Lower lobe of right lung (tissue), 2 donors: ENCODE measurements at places on chromosomes 7 and 10. TPM values are rescaled to one million over a fixed set of nuclear protein-coding genes. Genes with fewer than 3 reads are reported as not detected.

ACTL6B gene
- total RNA-seq = not detected

REEP3 gene
- total RNA-seq = 50.9 TPM

ADRA2A gene
- total RNA-seq = 3.8 TPM

DNA sequence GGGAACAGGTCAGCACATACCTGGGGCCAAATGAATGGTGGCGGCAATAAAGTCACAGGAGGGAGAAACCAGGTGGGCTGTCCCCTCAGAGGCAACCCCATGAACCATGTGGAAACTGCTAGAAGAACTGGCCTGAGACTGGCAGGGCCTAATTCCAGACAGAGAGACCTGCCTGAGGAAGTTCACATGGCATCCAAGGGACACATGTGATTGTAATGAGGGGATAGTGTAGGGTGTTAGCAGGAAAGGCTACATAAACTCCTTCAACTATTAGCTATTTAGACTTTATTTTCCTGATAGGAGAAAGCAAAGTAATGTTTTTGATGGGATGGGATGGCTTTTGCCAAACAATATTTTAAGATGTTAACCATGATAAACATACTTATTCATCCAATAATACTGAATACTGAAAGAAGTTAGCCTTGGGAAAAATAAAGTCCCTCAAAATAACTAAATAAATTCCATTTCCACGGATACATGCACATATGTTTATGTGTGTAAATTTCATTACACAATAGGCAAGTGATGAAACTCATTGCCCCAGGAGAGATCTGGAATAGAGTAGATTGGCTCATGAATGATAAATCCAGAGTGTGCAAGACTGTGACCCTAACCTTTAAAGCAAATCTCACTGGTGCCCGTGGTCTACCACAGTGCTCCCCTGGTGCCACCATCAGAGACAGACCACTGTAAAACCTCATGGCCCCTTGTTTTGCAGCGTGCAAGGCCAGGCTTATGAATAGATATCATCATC, 137.0 kb downstream of the NRF1 start:
- H3K36me3 ChIP-seq = peaks cover 49% of the 10 kb centered on the region
- no peaks in the 10 kb centered on the region for H3K4me1 ChIP-seq
- no peak for DNase-seq
- no peak overlapping the region for H3K27ac ChIP-seq

DNA sequence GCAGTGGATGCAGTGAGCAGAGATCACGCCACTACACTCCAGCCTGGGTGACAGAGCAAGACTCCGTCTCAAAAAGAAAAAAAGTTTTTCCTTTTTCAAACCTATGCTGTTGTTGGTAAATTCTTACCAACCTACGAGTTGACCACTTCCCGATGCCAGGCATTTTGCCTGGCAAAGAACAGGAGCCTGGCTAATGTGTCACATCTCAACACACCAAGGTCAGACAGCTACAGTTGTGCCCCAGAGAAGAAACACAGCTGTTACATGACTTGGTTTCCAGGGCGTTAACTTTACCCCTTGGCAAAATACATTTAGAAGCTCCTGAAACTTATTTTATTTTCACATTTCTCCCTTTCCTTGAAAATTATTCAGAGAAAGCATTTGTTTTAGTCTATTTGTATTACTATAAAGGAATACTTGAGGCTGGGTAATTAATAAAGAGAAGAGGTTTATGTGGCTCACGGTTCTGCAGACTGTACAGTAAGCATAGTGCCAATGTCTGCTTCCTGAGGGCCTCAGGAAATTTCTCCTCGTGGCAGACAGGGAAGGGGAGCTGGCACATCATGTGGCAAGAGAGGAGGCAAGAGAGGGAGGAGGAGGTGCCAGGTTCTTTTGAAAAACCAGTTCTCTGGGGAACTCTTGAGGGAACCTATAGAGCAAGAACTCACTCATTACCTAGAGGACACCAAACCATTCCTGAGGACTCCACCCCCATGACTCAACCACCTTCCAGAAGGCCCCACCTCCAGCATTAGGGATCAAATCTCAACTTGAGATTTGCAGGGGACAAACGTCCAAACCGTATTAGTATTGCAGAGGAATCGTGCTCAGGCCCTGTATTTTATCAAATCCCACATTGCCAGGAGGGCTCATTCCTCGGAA, 83.3 kb downstream of the PAXIP1 start:
- no peak overlapping the region for H3K4me3 ChIP-seq
- H3K27ac ChIP-seq = no peak overlapping the region
- no peaks in the 10 kb centered on the region for H3K36me3 ChIP-seq
- no peaks in the 10 kb centered on the region for H3K4me1 ChIP-seq

DNA sequence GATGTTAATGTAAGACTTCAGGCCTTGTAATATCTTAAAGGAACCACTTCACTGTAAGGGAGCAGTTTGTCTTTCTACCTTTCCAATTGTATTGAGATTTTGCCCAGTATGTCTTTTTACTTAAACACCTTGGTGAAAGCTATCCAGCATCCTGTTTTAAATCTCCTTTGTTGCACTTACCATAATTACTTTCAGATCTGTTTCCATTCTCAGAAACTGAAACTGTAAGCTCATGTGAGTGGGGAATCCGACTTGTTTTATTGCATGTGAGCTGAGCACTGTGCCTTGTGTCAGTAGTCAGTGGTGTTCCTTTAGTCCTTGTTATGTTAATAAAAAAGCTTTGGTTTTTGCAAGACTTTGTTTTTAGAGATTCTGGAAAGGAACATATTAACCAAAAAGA, 42.2 kb downstream of the BMPR1A start:
- H3K4me1 ChIP-seq = peaks cover 11% of the 10 kb centered on the region
- no peak for DNase-seq
- H3K4me3 ChIP-seq = no peak overlapping the region
- no peaks in the 10 kb centered on the region for H3K27me3 ChIP-seq

DNA sequence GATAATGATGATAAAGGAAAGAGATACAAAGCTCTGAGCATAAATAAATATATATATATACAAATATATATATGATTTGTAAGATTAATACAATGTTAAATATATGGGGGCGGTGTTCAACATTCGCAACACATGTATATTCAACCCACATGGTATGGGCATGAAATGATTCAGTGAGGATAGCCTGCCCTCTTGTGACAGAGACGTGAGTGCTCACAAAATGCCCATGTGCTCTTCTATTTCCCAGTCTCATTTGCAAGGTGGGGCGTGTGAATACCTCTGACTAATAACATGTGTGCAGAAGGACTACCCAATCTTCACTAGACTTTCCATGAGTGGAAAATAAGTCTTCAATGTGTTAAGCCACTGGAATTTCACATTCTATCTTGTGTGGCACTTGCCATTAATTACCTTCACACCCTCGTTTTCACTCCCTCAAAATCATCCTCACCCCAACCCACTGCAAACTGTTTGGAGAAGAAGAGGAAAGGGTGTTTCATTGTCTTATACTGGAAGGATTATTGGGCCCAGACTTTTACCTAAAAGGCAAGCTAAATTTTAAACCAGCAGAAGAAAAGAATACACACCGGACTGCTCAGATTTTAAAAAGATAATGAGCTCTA, 26.9 kb downstream of the ASAH2 start:
- H3K4me3 ChIP-seq = no peak overlapping the region
- H3K36me3 ChIP-seq = no peaks in the 10 kb centered on the region
- H3K27ac ChIP-seq = no peak overlapping the region
- H3K4me1 ChIP-seq = no peaks in the 10 kb centered on the region
- H3K27me3 ChIP-seq = no peaks in the 10 kb centered on the region

- no peak overlapping the region for H3K4me3 ChIP-seq
- peaks cover 7% of the 10 kb centered on the region for H3K27me3 ChIP-seq
- no peak overlapping the region for H3K27ac ChIP-seq
- H3K4me1 ChIP-seq = no peaks in the 10 kb centered on the region
Measured at GRCh38 chr10:69645296-69646184, 15.5 kb downstream of the FAM241B start.
